ENCODE measurements at places on chromosomes 3 and 15. TPM values are rescaled to one million over a fixed set of nuclear protein-coding genes. Genes with fewer than 3 reads are reported as not detected.

GRCh38 chr15:70160267-70160666 is 62.5 kb upstream of the TLE3 start:
- DNase-seq = no peak

- DNase-seq = no peak
These were observed 238.7 kb upstream of the HES1 start for GRCh38 chr3:193897288-193897687.

- peak; percentile 60 for DNase-seq
These were observed 47.7 kb downstream of the PXYLP1 start for GRCh38 chr3:141279077-141279967.

GRCh38 chr3:71701251-71701762 is 23.9 kb downstream of the EIF4E3 start:
- DNase-seq = no peak

Gene NOP10
- total RNA-seq = 200 TPM

Gene ECE2
- not detected for total RNA-seq
